ENCODE measurements at places on chromosomes 6 and 20.

GRCh38 chr6:125831659-125832058, 40.9 kb downstream of the NCOA7 start:
- no peak for DNase-seq

DNA sequence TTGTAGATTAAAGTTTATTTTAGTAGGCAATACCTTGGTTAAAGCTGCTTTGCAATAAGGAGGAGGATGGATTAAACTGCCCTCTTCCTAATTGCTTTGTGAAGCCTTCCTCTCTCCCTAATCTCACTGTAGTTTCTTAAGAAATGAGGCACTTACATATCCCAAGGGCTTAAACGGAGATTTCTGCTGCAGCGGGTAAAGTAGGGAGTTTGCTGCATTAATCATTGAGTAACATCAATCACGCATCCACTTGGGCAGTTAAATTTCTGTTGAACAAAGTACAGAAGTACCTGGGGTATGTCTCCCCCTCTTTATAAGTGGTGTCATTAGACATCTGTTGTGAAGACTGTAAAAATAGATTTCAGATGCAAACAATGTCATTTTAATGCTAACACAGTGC, 29.5 kb upstream of the ARID1B start:
- no peak for DNase-seq

DNA sequence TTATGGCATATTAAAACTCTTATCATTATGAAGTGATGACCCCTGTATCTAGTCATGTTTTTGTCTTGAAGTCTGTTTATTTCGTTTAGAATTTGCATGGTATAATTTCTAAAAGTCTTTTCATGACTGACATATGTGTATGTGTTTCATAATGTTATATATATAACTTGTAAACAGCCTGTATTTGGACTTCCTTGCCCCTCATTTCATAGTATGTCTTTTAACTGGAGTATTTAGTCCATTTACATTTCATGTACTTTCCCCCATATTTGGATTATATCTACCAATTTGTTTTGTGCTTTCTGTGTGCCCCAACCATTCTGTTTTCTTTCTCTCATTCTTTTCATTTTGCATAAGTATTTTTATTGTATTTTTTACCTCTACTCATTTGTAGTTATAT, 59.0 kb downstream of the SYCP2L start:
- DNase-seq, result no peak

DNA sequence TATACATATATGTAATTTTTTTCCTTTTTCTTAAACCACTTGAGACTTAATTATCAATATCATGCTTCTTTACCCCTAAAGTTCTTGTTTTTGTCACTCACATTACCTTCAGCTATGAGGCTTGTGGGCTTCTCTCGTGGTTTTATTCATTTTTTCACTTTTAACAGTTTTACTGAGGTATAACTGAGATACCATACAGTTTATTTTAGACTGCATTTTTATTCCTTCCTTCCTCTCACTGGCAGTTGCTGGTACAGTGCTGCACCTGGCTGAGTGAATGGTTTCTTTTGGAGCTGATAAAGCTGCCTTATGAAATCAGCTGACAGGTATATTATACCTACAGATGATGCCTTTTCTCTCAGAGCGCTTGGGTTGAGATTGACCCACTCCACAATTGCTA, 54.4 kb downstream of the LRP11 start:
- DNase-seq, result no peak

GRCh38 chr6:15287670-15288375, 42.0 kb downstream of the JARID2 start:
- DNase-seq, result no peak
